ENCODE measurements at places on chromosomes 1 and 21.

DNA sequence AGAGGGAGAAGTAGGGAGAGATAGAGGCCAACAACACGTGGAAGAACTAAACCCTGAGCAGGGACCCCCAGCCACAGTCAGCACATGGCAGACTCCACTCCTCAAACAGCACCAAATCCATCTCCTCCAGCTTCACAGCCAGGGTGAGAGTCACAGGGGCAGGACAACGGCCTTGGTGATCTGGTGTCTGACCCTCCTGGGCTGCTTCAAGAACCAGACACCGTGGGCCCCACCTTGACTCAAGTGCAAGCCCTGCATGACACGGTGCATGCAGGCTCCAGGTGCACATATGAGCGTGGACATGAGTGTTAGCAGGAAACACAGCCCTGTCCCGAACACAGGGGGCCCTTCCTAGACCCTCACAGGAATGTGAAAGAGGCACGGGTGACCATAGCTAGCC, 21.9 kb downstream of the S100A7 start:
- no peak for DNase-seq

GRCh38 chr1:221449194-221449593, 292.7 kb downstream of the DUSP10 start:
- no peak for DNase-seq

DNA sequence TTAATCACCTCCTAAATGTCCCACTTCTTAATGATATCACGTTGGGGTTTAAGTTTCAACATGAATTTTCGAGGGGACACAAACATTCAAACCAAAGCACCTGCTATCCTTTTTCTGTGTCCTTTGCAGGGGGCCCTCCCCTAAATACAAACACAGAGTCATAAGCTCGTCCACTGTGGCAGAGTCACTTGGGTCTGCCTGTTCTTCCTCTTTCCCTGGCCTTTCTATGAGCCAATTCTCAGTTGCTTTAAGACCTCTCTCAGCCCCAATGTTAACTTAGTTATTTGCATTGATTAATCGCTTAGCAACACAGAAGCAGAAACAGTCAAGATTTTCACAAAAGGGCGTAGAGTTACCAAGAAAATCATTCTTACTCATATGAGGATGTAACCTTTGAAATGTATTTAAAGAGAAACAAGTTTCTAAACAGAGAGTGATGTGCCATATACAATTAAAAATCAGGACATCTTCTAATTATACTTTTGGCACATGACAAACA, 14.9 kb downstream of the APCS start:
- DNase-seq, result no peak

DNA sequence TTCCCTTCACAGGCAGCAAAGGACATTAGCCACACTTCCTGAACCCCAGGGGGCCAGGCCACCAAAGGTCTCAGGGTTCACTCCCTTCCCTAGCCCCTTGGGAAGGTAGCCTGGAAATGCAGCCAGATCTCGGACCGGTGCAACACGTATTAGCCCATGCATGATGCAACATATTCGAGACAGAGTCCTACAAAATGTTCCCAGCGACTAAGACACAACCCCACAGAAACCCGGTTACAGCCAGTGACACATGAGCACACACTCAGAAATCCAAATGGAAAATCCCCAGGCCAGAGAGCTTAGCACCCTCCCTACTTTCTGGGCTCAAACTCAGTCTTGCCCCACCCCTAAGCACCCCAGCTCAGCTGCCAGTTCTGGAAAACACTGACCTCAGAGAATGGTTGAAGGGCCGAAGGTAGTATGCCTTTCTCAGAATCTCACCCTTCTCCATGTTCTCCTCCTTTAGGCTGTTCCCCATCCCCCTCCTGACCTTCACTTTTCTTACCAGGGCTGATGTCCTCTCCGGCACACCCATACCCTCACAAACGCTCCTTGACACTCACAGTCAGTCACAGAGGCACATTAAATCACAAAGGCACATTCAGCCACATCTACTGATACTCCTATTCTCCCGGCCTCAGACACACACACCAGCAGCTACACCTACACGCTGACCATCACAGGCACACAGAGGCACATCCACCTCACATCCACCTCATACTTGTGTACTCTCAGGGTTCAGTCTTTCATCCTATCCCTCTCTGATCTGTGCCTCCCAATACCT, at the start of gene TSPAN1:
TSPAN1 (plus strand) TSS at position 640 of the 784 bp plus-strand sequence. CDS start 6,021 bp downstream, outside the sequence.
- DNase-seq, result no peak

- DNase-seq, result no peak
These were observed 112.4 kb downstream of the TBX19 start for GRCh38 chr1:168392958-168393549.

All from stimulated activated CD8-positive, alpha-beta memory T cell treated with anti-CD3 and anti-CD28 coated beads, Interleukin-15, amount 100 ng/mL, for 24 hours (primary cell).